ENCODE measurements at places on chromosomes 11 and 22.

DNA sequence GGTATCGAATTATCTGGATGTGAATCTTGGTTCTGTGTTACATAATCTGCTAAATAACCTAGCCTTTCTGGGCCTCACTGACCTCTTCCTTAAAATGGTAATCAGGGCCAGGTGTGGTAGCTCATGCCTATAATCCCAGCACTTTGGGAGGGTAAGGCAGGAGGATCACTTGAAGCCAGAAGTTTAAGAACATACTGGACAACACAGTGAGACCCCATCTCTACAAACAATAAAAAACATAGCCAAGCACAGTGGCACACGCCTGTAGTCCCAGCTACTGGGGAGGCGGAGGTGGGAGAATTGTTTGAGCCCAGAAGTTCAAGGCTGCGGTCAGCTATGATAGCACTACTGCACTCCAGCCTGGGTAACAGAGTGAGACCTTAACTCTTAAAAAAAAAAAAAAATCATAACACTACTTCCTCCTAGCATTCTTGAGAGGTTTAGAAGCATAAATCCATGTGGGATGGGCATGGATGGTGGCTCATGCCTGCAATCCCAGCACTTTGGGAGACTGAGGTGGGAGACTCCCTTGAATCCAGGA is 72.5 kb downstream of the C11orf65 start:
- no peak for DNase-seq

DNA sequence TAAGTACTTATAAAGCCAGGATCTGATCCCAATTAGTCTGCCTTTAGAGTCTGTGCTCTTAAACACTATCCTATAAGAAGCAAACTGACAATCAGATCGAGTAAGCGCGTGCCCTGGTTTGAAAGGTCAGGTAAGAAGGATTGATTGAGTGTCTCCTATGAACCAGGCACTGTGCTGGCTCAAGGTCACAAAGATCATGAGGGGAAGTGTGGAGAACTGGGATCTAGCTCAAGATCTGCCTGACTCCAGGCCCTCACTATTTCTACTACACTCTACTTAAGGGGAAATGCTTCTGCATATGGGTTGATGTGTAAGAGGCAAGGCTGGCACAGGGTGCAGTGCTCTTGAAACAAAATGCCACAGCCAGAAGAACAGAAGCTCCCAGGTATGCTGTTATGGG is 77.0 kb downstream of the ME3 start:
- no peak for DNase-seq

DNA sequence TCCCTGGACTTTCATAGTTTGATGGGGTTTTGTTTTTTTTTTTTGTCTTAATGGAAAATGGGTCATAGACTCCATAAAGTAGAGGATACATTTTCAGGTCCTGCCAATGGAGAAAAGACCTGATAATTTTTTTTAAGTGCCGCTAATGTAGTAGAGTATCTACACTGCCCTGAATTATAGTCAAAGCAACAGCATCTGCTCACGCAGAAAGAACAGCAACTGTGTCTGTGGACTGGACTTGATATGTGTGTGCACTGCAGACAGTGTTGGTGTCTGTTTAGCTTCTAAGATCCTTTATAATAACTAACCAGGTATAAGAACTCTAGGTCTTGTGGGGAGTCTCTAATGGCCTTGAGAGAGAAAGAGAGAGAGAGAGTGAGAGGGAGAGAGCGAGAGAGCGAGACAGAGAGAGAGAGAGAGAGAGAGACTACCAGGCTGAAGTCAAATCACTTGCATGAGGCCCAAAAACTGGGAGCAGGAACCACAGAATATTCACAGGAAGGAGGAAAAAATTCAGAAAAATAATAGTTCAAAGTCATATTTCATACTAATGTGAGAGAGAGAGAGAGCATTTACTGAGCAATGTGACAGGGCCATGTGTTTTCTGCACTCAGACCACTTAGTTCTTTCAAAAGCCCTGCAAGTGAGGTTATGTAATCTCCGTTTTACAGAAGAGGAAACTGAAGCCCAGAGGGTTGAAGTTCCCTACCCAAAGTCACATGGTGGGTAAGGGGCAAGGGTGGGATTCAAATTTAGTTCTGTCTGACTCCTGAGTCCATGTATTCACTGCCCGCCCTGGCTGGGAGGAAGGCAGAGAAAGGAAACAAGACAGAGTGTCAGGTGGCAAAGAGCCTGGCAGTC is 8.6 kb upstream of the MIAT start:
- no peak for DNase-seq

DNA sequence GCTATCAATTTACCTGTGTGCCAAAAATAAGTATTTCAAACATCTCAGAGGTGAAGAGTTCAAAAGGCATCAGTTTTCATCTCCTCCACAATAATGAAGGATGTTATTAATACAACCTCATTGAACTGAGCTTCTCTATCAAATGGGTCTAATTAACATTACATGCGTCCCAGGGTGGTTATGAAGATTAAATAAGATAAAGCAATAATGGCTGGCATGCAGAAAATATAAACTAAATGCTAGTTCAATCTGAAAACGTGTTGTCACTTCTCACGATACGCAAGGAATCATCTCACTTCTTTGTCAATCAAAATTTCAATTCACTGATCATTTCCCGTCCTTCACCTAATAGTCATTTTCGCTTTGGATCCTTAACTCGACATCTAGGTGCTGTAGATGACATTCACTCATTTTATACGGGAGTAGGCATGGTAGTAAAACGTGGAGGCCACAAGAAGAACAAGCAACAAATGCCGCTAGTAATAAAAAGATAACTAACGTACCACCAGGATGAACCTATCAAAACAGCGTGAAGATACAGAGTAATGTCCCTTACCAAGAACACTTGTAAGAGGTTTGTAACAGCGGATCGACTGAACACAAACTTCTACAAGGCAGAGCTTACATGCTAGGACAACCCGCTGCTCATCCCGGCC is 918 bp downstream of the CHORDC1 start:
- no peak for DNase-seq

DNA sequence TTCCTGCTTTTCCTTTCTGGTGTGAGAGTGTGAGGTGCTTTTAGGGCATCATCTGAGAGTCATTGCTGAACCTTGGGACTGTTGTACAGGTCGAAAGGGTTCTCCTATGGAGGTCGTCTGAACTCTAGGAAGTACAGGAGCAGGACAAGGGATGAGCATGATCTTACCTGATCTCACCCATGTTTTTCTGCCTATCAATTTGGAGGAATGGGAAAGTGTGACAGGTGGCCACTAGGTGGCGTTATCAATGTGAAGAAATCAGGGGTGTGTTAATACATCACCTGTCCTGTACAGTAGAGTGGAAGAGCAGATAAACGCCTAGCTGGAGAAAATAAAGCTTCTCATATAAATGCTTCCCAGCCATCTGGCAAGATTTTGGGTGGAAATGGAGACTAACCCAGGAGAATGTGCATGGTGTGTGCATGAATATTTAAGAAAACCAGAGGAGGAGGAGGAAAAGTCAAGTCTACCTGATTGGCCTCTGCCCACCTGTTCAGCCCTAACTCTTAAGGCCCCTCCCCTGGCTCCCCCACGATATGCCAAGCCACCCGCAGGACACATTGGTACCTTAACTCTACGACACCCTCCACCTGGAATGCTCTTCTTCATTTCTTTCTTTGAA is 72.0 kb upstream of the NARS2 start:
- no peak for DNase-seq

DNA sequence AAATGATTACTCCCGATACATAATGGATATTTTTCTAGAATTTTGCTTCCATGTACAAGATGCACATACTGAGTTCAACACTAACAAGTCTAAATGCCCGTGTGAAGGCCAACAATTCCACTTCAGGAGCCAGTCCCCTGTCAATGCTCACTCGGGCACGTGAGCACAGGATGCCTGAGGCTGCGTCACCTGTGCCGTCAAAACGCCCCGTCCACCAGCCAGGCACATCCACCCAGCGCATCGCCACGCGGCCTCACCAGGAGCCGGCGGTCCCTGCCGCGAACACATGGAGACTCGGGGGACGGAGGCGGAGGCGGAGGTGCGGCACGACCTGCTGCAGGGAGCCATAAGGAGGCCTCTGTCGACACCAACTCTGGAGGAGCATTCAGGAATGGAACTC is 9.8 kb downstream of the TOLLIP start:
- no peak for DNase-seq

DNA sequence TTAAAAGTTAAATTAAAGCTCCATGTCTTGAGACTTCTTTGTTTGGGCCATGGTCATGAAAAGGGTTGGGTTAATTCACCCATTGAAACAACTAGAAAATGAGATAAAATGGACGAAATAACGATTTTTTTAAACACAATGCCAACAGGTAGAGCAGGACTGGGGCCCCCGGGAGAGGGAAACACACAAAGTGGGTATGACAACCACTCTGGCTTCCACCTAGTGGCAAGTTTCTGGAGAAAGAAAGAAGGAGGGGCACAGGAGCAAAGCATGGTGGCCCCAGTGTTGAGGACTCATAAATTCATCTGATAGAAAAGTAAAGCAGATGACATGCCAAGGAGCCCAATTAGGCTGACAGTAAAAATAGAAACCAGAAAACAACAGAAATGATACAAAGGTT is 68.4 kb downstream of the MYEOV start:
- DNase-seq: no peak

DNA sequence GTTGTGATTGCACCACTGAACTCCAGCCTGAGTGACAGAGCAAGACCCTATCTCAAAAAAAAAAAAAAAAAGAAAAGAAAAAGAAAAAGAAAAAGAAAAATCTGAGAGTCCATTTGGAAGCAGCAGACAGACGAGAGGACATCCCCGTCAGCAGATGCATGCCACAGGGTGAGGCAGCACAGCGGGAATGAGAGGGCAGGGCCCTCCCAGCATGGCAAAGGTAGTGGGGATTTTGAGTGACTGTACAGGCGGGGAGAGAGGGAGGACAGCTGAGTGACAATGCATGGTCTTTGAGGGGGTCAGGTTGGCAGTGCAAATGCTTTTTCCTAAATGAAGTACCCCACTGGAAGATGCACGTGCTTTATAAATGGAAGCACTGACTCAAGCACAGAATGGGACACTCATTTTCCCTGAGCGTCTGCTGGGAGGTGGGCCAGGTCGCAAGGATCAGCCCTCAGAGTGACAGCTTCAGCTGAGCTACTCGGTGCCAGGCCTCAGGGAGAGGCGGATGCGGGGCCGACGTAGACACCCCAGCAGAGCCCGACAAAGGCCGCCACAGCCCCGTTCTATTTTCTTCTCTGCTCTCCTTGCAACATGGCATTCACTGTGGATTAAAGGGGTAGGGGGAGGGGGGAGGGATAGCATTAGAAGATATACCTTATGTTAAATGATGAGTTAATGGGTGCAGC is 113.5 kb downstream of the SHANK2 start:
- DNase-seq: no peak

DNA sequence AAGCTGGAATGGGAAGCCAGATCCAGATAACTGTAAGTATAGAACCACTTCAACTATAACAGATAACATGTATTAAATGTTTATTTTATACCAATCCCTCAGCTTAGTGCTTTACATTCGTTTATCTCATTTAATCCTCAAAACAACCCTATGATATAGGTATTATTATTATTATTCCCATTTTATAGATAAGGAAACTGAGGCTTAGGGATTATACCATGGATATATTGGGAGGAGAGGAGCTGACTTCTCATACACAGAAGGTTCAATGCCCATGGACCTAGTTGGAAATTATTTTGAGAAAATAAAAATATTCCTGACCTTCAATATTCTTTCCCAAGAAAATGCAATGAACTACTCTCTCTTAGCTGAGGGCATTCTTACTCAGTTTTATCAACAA is 140.4 kb upstream of the C11orf58 start:
- DNase-seq: no peak

- no peak for DNase-seq
Measured at GRCh38 chr22:46913351-46913750, 150.9 kb downstream of the TBC1D22A start.

- DNase-seq: no peak
Measured at GRCh38 chr11:12271241-12271640, 106.1 kb upstream of the PARVA start.

- DNase-seq: no peak
Measured at GRCh38 chr22:49307481-49307830, 520.2 kb downstream of the BRD1 start.

GRCh38 chr11:125036933-125037332 is 26.2 kb upstream of the SLC37A2 start:
- no peak for DNase-seq

DNA sequence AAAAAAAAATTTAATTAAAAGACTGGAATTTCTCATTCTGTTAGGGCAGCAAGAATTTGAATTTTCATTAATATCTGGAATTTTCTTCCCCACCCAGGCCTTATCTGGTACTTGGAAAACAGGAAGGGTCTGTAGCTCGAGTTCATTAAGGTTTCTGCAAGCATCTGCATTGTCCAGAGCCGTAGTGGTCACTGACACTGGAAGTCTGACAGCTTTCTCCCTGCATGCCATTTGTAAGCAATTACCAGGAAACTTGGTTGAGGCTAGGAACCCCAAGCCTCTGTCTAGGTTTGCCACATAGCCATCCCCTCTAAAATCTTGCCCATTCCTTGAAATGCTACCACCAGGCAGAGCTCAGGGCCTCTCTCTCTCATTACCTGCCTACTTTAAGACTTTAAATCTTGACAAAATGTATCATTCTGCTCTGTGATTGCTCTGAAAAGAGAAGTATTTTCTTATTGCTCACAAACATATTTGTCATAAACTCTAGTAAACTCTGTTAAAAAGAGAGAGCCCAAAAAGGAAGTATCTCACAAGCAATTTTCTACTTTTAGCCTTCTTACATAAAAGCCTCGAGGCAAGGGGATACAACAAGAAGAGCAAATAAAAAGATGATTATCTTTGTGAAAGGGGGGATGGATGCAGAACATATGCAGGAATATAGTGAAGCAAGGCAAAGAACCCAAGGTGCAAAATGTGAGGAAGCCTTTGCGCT is 5.5 kb upstream of the PGM2L1 start:
- no peak for DNase-seq

DNA sequence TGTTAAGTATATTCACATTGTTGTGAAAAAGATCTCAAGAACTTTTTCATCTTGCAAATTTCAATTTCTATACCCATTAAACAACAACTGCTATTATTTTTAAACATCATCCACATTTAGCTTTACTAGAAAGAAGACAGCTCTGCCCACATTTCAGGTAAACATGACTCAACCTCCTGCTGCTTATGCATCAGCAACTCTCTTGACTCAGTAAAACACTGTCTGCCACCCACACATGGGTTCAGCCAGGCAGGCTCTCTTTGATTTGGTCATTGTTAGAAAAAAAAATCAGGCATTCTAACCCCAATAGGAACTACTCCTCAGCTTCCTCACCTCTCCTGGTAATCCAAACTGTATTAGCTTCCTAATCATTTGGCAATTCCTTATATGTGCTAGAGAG is 5.1 kb upstream of the ENDOD1 start:
- DNase-seq: no peak
